T-helper 2 cell treated with Interferon-gamma antibody and Interleukin-4, amounts not matched to agents 5 μg/mL and 100 μg/mL, for 36 hours (primary cell): ENCODE measurements at places on chromosomes 7 and 10.
A peak's percentile ranks its signal among the peaks of the same experiment; 100 is the strongest.

DNA sequence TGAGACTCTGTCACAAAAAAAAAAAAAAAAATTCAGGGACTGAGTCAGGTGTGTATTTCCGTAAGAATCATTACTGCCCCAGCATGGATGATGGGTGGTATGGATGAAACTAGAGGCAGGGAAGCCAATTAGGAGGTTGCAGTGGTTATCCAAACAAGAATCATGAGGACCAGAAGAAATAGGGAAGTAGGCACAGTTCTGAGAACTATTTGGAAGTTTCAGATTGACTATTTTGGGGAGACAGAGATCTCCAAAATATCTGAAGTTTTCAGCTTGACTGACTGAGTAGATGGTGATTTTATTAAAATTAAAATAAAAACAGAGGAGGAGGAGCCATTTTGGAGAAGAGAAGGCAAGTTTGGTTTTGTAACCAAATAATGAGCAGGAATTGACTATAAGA lies 119.4 kb upstream of the NRBF2 start:
- no peak for DNase-seq

- no peak for DNase-seq
Observed at GRCh38 chr7:144710791-144711190, 125.1 kb downstream of the TPK1 start.

GRCh38 chr10:104321226-104321625 lies 17.0 kb downstream of the ITPRIP start:
- no peak for DNase-seq

DNA sequence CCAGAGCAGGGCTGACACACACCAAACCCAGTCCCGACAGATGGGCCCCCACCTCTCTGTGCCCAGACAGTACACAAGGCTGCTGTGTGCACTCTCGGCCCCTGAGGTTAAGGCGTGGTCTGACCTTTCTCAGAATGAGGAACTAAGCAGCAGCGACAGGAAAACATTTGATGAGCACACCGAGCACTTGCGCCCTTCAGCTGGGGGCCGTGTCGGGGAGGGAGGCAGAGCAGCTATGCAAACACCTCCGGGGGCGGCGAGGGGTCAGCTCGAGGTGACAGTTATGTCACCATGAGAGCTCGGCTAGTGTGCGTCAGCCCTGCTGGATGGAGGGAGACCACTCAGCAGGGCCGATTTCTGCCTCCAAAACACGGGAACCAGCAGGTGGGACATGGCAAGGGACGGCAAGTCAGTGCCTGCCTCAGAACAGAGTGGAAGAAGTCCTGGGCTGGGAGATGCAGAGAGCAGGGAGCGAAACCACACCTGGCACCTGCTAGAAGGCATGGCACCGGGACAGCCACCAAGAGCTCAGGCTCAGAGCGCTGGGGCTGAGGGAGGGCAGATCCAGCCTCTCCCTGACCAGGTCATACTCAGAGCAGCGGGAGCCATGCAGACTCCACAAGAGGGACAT lies 57.4 kb downstream of the CHST15 start:
- peak; percentile 16 for DNase-seq

- DNase-seq, result peak; percentile 51
Observed at GRCh38 chr10:21534604-21535493, 817 bp downstream of the MLLT10 start.

GRCh38 chr10:18202680-18203460 lies 62.6 kb downstream of the CACNB2 start:
- no peak for DNase-seq

GRCh38 chr10:104347295-104348045 lies 6.2 kb upstream of the CFAP58 start:
- no peak for DNase-seq

GRCh38 chr7:43856316-43856715 lies 13.0 kb downstream of the MRPS24 start:
- no peak for DNase-seq

- DNase-seq, result no peak
Observed at GRCh38 chr10:111837985-111838384, 345.6 kb downstream of the GPAM start.

- DNase-seq, result no peak
Observed at GRCh38 chr10:123153486-123154091, 613 bp upstream of the BUB3 start.

DNA sequence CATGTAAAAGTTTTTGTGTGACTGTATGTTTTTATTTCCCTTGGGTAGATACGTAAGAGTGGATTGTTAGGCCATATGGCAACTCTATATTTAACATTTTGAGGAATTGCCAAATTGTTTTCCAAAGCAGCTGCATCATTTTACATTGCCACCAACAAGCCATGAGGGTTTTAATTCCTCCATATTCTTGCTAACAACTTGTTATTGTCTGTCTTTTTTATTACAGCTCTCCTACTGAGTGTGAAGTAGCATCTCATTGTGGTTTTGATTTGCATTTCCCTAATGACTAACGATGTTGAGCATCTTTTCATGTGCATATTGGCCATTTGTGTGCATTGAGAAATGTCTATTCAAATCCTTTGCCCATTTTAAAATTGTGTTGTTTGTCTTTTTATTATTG lies 94.9 kb downstream of the CARD11 start:
- DNase-seq, result no peak

- DNase-seq, result no peak
Observed at GRCh38 chr10:74083304-74083703, 67.3 kb downstream of the AP3M1 start.

DNA sequence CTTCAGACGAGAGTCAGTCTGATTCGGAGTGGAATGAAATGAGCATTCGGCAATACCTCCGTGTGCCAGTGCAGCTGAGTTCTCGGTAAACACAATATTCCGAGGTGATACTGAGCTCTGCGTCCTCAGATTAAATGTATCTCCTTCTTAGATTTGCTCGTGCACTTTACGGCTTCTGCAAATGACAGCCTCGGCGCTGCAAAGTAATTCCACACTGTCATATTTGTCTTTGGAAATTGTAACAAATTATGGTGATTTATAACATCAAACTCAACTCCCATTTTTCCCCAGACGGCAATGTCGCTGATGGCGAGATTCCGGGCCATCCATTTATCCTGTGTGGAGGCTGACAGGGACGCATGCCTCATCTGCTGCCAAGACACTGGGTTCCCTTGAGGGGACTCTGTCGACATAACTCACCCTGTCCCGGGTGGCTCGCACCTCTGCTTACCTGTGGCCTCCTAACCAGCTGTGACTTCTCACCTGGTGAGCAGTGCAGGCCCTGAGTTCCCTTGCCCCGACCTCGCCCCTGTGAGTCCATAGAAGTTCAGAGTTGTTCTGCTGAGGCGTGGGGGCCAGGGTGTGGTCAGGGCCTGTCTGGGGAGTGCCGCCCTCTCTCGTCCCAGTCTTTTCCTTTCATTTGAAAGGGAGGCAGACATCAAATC lies 201.9 kb downstream of the ADARB2 start:
- DNase-seq, result no peak

DNA sequence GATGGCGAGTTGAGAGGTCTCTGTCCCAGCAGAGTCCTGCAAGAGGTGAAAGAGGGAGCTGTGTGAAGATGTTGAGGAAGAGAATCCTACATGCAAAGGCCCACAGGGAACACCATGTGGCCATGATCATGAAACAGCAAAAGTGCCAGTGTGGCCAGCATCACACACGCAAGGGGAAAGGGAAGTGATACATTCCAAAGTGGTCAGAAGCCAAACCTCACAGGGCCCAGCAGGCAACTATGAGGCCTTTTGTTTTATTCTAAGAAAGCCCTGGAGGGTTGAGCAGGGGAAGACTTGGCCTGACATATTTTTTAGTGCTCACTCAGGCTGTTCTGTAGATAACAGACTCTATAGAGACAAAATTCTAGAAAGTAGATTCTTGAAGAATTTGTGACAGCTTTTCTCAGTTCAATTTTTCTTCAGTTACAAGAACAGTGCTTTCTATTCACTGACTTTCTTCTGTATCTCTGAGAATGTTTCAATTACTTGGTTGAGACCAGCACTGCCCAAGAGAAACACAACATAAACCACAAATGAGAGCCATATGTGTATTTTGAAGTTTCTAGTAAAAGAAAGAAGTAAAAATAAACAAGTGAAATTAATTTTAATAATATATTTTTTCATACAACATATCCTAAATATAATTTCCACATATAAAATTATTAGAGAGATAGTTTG lies 82.3 kb downstream of the HTR7 start:
- DNase-seq, result no peak

DNA sequence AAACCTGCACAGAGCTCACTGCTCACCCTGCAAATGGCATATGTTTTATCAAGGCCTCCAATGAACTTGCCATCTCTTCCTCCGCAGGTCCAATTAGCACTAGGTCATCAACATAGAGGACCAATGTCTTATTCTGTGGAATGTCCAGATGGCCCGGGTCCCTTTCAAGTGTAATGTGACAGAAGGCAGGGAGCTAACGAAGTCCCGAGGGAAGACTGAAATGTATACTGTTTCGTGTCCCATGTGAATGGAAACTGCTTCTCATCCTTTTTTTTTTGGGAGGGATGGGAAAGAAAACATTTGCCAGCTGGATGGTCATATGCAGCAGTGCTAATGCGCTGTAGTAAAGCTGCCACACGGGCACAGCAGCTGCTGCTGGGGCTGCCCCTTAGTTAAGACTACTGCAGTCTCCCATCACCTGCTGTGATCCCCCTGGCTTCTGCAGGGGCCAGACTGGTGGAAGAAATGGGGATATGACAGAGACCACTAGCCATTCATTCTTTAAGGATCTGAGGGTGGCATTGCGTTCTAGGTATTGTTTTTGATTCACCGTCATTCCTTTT lies 61.7 kb upstream of the CCNY start:
- no peak for DNase-seq

- DNase-seq, result no peak
Observed at GRCh38 chr10:130510755-130511154, 374.6 kb downstream of the GLRX3 start.

GRCh38 chr10:103246324-103246723 lies 637 bp downstream of the RPEL1 start:
- DNase-seq, result no peak

- DNase-seq, result no peak
Observed at GRCh38 chr7:6395898-6396595, 51.7 kb downstream of the DAGLB start.

GRCh38 chr7:4753598-4754432 lies 21.6 kb upstream of the AP5Z1 start:
- DNase-seq, result peak; percentile 70

GRCh38 chr7:156024201-156024600 lies 211.9 kb upstream of the SHH start:
- DNase-seq, result no peak

- no peak for DNase-seq
Observed at GRCh38 chr10:90930070-90930837, 9.4 kb upstream of the ANKRD1 start.

GRCh38 chr7:23266918-23267317 lies 20.3 kb downstream of the GPNMB start:
- no peak for DNase-seq

DNA sequence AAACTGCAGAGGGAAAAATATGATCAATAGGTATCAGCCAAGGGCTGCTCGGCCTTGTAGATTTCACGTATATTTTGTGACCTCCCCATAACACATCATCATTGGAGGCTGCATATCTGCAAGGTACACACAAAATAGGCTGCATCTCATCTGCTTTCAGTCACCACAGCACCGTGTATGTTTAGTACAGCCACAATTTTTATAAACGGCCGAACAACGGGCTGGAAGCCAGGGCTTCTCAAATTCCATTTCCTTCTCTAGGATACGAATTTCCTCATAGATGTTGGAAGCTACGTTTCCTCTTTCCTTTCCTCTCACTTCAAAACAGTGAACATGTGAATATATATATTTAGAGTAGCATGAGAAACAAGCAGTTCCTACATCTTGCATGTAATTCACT lies 20.2 kb upstream of the FOXK1 start:
- DNase-seq, result no peak

DNA sequence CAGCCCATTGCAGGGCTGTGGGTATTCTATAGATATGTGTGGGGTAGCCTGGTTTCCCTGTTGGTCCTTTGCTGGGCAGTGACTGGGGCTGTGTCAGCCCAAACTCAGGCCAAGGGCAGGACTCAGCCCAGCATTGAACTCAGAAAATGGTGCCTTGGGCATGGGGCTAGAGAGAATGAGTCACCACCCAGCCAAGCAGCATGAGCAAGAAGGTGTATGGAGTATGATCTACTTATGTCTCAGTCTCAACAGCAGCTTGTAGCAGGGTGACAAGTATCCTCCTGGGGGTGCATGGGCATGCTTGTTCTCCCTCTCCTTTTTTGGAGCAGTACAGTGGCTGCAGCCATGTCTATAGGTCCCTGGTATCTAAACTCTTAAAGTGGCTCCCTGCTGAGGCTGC lies 32.0 kb downstream of the STK31 start:
- no peak for DNase-seq

- no peak for DNase-seq
Observed at GRCh38 chr10:75851580-75852345, 420.3 kb downstream of the LRMDA start.
